ENCODE measurements at places on chromosomes 7 and 10.

DNA sequence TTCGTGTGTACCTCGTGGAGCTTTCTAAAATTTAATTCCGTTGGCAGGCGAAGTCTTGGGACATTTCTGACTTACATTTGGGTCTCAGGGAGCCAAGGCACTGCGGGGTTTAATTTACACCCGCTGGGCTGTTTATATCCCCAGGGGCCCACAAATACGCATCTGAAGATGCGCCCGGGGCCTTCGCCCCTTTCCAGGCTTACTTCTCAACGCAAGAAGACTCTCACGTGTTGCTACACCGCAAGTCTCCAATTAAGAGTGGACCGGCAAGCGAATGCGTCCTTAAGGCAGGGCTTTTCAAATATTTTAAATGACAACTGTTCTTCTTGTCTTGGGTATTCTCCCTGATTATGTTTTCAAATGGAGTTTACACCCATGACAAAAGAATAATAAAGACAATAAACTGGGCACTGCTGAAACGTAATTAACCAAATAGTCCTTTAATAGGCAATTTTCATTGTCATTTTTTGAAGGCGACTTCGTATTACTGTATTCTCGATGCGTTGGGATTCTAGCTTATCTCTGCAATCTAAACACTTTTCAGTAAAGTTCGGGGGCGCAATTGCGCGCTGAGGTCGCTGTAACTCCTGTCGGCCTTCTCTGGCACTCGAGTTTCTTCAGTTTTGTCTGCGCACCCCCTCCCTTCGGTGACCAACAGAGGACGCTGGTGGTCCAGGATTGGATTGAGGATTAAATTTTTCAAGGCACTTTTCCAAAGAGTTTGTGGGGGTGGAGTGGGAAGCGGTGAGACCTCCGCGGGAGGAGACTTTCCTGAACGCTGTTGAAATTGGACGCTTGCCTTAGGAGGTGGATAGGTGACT is 837 bp upstream of the IGFBP3 start:
- DNase-seq = peak; percentile 88

DNA sequence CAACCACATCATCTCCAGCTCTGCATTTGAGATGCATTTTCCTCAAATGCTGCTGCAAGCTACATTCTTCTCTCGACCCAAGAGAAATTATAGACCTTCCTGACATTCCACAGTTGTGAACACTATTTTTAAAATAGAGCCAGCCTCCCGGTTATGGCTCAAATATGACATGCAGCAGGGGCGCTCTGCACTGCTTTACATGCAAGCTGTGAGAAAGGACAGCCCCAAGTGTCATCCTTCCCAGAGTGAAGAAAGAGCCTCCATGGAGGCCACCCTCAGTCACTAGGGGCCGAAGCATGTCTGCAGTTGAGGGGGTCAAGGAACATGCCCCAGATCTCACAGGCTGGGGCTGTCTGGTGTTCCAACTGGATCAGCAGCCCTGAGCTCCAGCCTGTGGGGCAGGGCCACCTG is 63.9 kb upstream of the CHST15 start:
- DNase-seq = no peak

DNA sequence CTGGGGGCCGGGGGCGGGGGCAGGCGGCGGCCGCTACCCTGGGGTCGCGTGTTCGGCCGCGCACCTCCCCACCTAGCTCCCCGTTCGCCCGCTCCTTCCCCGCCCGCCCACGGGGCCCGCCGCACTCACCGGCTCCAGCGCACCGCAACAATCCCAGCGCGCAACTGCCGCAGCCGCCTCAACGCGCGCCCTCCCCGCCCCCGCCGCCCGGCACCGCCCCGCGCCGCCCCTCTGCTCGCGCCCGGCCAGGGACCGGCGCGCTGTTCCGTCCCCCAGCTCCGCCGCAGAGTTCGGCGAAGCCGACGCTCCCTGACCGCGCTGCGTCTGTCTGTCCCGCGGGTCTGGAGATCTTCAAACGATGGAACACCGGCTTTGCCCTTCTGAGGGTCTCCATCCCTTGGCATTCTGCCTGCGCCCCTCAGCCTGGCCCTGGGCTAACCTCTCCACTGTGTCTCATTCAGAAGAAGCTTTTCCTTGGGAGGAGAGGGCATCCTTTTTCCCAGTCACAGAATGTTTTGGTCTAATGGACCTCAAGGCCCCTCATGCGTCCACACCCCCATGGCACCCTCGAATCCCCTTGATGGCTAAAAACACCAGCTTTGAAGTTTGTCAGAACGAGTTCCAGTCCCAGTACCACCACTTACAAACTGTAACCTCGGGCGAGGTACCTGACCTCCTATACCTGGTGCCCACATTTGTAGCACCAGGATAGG is at the start of gene NT5C2:
Gene NT5C2 (minus strand): TSS at position 166 of the 713 bp plus-strand sequence. CDS start 18,314 bp downstream, outside the sequence.
- DNase-seq = peak; percentile 93

GRCh38 chr7:66736892-66737291 is 3.6 kb upstream of the RABGEF1 start:
- no peak for DNase-seq

DNA sequence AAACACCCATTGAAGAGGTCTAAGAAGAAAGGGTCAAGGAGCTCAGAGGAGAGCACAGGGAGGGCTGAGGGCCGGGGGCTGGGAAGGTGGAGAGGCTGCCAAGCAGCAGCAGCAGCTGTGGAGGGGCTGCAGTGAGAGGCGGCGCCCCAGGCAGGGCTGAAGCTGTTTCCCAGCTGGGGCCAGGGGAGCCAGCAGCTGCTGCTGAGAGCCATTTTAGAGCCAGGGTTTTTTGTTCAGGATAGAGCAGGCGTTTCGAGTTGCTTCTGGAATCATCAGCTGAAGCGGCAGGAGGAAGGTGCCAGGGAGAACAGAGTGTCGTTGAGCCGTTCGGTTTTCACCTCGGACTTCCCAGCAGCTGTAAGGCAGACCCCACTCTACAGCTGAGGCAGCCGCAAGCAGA is 62.7 kb downstream of the LANCL2 start:
- DNase-seq = peak; percentile 31

DNA sequence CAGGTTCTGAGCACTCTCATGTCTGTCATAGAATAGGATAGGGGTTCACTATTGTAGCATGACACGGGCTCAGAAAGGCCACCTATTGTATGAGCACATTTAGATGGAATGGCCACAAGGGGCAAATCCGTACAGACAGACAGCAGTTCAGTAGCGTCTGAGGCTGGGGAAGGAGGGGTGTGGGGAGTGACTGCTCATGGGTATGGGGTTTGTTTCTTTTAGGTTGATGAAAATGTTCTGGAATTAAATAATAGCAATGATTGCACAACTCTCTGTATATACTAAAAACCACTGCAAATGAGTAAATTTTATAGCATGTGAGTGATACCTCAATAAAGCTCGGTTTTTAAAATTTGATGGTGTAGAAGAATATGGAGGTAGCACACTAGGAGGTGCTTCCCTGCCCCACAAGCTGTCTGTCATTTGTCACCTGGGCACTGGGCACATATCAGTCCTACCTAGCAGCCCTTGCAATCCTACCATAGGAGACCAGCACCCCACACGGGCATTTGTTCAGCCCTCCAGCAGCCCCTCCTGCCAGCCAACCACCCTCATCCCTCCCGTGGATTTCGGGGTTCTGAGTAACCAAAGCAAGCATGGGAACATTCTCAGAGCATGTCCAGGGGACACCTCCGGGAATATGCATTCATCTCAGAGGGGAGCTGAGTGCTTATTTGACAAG is 35.2 kb downstream of the KCNMA1 start:
- DNase-seq = no peak

DNA sequence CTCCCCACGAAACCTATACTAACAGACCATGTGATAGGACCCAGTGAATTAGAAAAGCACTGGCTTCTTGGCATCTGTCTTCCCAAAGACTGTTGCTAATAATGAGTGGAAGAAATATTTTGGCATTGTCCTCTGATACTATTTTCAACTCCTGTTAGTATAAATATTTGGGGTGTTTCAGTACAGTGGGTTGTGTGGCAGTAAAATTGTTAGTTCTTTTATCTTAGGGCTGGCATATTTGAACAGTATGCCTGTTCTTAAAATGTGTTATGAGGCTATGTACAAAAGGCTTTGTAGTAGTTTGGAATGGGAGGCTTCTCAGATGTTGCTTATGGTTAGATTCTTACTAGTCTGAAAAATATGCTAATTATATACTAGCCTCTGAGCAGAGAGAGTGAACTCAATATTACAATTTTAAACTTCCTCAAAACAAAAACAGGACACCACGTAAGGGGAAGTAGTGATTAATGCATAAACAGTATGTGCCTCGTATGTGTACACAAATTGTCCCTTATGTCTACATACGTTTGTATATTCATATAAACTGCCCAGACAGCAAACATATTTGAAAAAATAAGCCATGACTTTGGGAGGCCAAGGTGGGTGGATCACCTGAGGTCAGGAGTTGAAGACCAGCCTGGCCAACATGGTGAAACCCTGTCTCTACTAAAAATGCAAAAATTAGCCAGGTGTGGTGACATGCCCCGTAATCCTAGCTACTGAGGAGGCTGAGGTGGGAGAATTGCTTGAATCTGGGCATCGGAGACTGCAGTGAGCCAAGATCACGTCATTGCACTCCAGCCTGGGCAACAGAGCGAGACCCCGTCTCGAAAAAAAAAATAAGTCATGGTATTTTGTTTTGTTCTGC is 115.4 kb downstream of the ARID5B start:
- DNase-seq = no peak

DNA sequence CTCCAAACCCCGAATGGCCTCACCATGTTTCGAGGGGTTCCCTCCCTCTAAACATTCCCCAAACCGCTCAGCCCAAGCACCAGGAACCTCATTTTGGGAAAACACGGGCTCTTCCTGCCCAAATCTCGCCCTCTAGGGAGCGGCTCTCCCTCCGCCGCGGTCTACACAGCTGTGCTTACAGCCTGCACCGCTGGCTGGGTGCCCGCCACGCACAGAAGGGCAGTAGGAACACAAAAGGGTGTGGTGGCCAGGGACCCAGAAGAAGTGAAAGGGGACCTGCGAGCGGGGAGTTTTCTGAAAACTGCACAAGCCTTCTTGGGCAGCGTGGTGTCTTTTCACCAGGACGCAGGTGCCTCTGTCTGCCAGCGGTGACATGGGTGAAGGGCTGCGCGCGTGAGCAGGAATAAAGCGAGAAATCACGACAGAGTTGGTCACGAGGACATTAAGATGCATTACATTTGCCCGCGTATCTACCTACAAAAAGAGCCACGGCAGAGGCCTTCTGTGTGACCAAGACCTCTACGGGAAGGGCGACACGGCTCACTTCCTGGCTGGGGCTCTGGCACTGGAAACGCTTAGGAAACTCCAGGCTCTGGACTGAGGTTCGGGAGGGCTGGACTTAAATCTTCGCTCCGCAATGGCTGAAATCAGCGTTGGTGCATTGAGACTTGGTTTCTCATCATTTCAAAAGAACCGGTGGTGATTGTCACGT is 171.7 kb downstream of the LSM5 start:
- DNase-seq = no peak

- DNase-seq = no peak
Measured at GRCh38 chr10:4686644-4686996, 139.4 kb upstream of the AKR1E2 start.

DNA sequence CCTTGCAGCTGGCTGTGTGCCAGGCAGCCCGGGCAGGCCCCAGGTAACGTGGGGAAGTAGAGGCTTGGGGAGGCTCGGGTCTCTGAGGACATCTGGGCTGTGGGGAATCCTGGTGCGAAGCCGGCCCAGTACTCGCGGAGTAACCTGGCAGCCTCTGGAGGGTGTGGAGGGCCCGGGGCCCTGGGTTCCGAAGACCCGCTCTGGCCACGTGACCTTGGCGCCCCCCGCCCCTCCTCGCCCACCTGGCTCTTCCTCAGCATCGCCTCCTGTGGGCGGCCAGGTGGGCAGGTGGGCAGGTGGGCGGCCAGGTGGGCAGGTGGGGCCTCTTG is 143.1 kb downstream of the WDR37 start:
- no peak for DNase-seq

GRCh38 chr7:23472956-23473843 is 2.9 kb upstream of the IGF2BP3 start:
- peak; percentile 53 for DNase-seq

GRCh38 chr10:122939856-122940543 is 14.0 kb downstream of the C10orf88 start:
- no peak for DNase-seq

GRCh38 chr10:75825661-75826060 is 394.2 kb downstream of the LRMDA start:
- DNase-seq = no peak

DNA sequence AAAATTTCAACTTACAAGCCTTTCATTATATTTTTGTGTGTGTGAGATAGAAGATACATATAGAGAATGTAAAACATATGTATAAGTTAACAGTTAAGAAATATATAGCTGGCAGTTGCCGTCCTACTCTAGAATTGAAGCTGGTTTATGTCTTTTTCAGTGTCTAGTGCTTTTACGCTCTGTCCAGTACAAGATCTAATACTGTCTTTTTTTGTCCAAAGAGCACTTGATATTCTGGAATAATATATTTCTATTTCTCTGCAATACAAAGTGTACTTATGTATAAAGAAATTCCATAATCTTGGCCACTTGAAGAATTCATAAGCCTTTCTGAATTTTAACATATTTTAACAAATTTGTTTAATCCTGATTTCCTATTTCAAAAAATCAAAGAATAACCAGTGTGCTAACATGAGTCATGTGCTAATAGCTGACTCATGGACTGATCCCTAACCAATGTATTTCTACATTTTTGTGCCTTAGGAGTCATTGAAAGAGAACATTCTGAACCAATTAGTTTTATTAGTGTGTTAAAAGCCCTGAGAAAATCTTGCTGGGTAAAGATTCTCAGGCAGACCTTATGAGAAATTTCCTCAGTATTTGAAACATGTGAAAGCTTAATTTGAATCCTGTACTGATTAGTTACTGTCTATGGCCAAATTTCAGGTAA is 73.2 kb upstream of the CCAR1 start:
- DNase-seq = no peak

DNA sequence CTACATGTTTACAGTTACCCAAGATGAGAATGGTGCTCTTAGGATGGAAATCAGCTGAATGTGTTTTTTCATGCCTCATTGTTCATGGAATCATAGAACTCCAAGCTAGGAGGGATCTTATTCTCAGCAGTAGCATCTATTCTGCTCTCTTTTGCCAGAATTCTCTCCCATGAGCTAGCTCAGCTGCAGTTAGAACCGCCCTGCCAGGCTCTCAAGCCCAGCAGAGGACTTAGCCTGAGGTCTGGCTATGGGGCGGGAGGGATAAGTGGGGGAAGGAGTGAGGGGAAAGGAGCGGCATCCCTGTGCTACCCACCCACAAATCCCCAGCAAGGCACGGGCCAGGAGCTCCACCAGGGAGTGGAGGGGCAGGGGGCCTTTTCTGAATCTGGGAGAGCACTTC is 120.7 kb upstream of the PLXNA4 start:
- DNase-seq = peak; percentile 37

- DNase-seq = no peak
Measured at GRCh38 chr10:4776234-4776638, 49.8 kb upstream of the AKR1E2 start.

DNA sequence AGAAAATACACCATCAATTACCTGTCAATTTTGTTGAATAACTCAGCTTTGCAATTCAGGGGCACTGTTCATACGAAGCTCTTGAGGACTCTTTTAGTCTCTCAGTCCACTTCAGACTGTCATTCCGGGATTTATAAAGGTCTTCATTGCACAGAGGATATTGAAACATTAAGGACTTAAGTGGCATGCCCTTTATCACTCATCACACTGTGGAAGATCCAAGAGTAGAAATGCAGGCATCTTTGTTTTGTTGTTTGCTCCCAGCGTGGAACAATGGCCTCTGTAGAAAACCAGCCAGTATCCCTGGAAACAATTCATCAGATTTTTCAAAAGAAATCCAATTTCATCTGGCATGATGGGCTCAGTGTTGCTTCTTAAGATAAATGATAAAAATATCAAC is 66.3 kb upstream of the LRGUK start:
- no peak for DNase-seq

Data from neural progenitor cell (in vitro differentiated cells).